ENCODE measurements at places on chromosomes 3 and 15. TPM values are rescaled to one million over a fixed set of nuclear protein-coding genes. Genes with fewer than 3 reads are reported as not detected.

DNA sequence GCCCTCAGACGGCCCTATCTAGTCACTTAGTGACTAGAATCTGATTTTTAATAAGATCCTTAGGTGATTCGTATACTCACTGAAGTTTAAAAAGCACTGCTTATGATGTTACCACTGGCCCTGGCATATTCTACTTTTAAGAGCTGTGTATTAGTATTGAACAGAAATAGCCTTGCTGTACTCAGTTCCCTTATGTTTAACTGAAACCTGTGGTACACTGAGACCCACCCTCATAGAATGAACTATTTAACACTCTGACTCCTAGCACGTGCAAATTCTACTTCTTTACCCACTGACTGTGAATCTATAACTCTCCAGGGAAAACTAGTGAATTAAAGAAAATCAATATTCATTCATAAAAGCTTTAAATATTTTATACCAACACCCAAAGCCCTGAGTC lies 108.9 kb downstream of the CCNL1 start:
- no peak for DNase-seq

DNA sequence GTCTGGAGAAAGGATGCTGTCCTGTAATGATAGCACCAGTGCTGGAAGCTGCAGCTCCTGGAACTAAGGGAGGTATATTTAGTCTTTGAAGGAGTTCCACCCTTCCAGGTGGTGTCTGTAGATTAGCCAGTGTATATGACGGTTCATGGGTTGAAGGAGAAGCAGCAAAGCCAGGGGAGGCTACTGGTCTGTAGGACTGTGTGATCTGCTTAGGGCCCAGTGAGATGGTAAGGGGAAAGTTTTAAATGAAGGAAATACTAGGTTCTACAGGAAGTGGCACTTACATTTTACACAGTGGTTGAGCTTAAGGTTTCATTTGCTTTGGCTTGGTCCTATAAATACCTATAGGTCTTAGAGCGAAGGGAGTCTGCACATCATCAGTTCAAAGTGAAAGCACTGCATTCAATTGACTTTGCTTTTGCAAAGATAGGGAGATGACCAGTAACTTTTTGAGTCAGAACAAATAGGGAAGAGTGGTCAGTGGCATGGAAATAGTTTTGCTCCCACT lies 5.6 kb downstream of the SLC25A38 start:
- no peak for DNase-seq

DNA sequence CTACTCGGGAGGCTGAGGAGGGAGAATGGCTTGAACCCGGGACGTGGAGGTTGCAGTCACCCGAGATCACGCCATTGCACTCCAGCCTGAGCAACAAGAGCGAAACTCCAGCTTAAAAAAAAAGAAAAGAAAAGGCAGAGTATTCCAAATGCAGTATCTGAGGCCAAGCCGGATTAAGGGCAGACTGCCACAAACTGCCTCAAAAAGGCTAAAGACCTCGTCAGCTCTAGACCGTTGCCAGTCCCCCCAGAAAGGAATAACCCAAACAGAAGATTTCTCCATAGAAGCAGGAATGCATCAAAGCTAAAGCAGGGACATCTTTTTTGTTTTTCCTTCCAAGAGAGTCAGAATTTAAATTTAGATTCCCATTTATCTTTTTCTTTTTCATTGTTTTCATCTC lies 72.9 kb downstream of the TM4SF4 start:
- DNase-seq = no peak

Gene ARIH2
- total RNA-seq = 118 TPM

Gene RARRES1
- total RNA-seq = not detected

GRCh38 chr3:131216330-131216729 lies 165.2 kb upstream of the NUDT16 start:
- DNase-seq = no peak
